ENCODE measurements at places on chromosomes 5 and 9.

- DNase-seq = peak; percentile 50
These were observed 18.6 kb downstream of the IRX2 start for GRCh38 chr5:2732850-2733249.

DNA sequence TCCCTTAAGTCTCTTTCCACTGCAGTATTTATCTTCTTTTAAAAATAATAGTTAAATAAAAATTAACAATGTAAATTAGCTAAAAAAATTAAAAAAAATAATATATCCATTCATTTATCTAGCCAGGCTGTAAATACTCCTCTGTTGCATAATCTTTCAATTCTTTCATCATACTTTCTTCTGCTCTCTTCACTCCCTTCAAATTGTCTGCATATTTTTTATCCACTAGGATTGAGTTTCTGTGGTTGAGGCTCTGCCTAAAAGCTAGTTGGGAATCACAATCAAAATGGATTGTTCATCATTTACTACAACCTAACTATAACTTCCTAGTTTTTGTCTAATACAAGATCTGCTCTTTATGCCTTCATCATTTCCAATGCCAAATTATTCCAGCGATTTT lies 182.2 kb downstream of the PDE4D start:
- DNase-seq = no peak

DNA sequence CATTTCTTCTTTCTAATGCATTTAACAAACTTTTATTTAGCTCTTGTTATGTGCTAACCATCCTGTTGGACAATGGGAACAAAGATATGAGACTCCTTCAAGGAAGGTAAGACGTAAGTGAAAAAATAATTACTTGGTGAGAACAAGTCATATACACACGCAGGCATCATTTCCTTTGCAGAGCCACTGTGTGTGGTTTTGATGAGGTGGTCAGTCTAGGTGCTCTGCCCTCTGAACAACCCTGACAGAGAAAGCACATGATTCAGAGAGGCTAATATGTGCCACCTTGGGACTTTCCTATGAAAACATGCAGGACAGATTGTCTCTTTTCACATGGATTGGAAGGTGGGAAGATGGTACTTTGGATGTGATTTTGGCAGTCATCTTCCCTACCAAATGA lies 1162.5 kb upstream of the DMAC1 start:
- no peak for DNase-seq

DNA sequence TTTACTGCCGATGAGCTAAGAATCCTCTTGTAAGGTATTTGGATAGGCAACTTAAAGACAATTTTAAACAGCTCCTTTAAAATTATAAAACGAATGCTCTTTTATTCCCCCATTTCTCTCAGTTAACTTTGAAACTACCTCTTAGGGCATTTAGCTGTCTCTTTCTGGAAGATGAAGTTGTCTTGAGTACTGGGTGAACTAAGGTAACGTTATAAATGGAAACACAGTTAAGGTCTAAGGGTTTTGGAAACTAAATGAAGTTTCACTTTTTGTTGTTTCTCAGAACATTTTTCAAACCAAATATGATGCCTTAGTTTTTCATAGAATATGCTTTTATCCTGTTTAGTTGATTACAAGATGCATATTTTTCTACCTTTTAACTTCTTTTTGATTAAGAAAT lies 6.8 kb downstream of the UBE2R2 start:
- DNase-seq = no peak
